ENCODE measurements at places on chromosomes 12 and 14. TPM values are rescaled to one million over a fixed set of nuclear protein-coding genes. Genes with fewer than 3 reads are reported as not detected.

DNA sequence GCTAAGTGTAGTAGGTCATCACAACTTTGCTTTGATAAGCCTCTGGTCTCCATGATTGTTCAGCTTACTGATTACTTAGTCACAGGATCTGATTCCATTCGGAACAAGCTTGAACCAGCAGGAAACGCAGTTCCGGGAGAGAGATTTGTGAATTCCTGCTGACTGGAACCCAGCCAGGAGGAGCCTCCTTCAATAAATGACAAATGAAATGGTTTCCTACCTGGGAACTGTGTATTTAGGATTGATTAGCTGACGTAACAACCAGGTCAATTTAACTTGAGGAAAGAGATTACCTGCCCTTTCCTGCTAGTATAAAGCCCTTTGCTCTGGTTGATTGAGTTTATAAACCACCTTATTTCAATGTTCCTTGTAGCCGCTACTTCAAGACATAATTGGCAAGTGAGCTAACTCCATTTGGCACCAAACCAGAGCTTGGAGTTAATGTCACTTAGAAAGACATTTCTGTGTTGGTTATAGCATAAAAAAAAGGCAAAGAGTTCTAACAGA lies 35.1 kb upstream of the KCNH3 start:
- DNase-seq: no peak

Gene LMNTD1
- polyA plus RNA-seq: not detected

- DNase-seq: no peak
Measured at GRCh38 chr12:54030442-54030801, 2.2 kb downstream of the HOXC6 start.

DNA sequence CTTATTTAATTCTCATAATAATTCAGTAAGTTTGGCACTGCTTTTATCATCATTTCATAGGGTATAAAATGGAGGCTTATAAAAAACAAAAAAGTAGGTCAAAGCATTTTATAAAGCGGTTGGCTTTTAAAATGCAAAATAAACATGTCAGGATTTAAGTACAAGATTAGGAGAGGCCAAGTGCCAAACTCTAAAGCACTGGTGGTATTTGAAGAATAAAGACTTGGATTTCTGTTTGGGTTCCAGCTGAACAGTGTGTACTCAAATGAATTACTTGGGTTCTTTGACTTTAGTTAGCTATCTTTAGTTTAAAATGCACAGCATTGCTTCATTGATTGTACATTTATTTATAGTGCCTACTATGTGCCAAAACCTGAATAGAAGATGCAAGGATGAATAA lies 966.6 kb upstream of the SEL1L start:
- DNase-seq: no peak

Gene PIANP
- polyA plus RNA-seq: 2.0 TPM

- DNase-seq: no peak
Measured at GRCh38 chr14:62143245-62143644, 381.0 kb downstream of the SNAPC1 start.

DNA sequence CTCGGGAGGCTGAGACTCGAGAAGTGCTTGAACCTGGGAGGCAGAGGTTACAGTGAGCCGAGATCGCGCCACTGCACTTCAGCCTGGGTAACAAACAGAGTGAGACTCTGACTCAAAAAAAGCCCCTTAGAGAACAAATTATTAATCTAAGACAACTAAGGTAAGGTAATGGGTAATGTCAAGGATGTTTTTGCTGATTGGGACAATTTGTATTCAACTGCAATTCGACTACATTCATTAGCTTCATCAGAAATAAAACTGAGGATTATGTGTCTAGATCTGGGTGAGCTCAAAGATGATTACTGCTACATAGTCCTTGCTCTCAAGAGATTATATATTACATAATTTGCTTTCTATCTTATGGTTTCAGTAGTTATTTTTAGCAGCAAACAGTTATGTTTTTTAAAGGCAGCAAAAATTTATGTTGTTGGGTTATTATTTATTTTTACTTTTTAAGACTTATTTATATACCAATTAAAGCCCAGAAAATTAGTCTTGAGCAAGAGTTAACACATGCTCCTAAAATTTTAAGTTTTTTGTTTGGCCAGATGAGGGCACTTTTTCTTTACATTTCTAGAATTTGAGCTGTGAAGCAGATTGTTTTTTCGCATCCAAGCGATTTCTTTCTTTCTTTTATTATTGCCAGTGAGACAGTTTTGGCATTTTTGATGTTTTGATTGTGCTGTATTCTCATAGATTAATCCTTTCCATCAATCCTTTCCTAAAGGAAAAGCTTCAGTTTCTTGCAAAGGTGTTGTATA lies 52.3 kb downstream of the PLEKHA5 start:
- DNase-seq: no peak

Gene ADCY4
- polyA plus RNA-seq: 16.5 TPM

DNA sequence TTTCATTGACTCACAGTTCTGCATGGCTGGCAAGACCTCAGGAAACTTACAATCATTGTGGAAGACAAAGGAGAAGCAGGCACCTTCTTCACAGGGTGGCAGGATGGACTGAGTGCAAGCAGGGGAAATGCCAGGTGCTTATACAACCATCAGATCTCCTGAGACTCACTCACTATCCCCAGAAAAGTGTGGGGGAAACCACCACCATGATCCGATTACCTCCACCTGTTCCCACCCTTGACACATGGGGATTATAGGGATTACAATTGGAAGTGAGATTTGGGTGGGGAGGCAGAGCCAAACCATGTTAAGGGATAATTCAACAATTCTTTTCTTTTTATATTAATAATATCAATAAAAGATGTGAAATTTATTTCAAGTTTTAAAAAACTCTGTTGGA lies 34.1 kb downstream of the CNTN1 start:
- no peak for DNase-seq

Gene TAS2R20
- not detected for polyA plus RNA-seq

Gene EGLN3
- polyA plus RNA-seq: 46.9 TPM

DNA sequence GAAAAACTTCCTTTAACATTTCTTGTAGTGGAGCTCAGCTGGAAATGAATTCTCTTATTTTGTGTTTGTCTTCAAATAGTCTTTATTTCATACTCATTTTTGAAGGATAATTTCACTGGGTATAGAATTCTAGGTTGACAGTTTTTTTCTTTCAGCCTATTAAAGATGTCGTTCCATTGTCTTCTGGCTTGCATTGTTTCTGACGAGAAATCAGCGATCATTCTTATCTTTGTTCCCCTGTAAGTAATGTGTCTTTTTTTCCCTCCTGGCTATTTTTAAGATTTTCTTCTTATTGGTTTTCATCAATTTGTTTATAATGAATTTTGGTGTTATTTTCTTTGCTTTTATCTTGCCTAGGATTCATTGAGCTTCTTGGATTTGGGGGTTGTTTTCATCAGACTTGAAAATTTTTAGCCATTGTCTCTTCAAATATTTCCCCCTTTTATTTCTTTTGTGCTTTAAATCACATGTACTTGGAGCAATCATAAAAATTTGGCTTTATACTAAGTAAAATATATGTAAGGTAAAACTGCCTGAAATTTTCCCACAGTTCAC lies 89.4 kb downstream of the UNC79 start:
- DNase-seq: no peak

Gene KICS2
- 4.8 TPM for polyA plus RNA-seq

Gene SRRM4
- 0.07 TPM for polyA plus RNA-seq

- no peak for DNase-seq
Measured at GRCh38 chr12:31966558-31967205, 7.5 kb downstream of the RESF1 start.

All from sigmoid colon (tissue), 7 donors.